Activated CD4-positive, alpha-beta T cell treated with anti-CD3 and anti-CD28 coated beads for 36 hours (primary cell): ENCODE measurements at places on chromosomes 7 and 10.

GRCh38 chr10:102267748-102268147 is 22.4 kb downstream of the GBF1 start:
- H3K4me1 ChIP-seq = peaks cover 58% of the 10 kb centered on the region
- H3K27ac ChIP-seq = peak overlapping the region; percentile 94

DNA sequence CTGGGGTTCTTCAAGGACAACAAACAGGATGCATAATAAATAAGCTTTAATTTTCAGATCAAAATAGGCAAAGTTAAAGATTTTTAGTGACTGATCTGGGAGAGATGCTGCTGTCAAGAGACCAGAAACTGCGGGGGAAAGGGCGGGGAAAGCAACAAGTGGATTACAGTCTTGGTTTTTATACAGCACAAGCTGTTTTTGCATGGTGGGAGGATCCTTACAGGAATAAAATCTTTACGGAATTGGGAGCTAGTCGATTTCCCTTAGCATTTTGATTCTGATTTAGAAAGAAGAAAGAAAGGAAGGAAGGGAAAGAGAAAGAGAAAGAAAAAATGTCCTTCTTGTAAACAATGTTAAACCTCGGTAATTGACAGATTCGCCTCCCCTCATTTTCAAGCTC is 242.3 kb upstream of the SP8 start:
- no peak overlapping the region for H3K27ac ChIP-seq
- no peak overlapping the region for H3K4me3 ChIP-seq
- peaks cover 4% of the 10 kb centered on the region for H3K27me3 ChIP-seq

DNA sequence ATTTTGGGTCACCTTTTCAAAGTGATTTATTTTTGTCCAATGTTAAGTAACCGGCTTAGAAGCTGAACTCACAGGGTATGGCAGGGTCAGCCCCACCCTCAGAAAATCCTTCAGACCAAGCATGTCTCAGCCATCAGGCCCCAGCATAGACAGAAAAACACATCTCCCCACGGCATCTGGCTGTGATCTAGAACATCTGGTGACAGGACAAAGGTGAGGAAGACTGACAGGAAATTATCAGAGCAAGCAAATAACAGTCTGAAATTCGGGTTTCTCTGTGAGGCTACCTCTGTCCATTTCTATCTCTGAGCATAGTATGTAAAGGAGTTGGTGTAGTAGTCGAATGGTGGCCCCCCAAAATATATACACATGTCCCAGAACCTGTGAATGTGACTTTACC is 177.0 kb upstream of the C1GALT1 start:
- no peak for DNase-seq
- no peak overlapping the region for H3K27ac ChIP-seq
- no peak overlapping the region for H3K4me3 ChIP-seq

DNA sequence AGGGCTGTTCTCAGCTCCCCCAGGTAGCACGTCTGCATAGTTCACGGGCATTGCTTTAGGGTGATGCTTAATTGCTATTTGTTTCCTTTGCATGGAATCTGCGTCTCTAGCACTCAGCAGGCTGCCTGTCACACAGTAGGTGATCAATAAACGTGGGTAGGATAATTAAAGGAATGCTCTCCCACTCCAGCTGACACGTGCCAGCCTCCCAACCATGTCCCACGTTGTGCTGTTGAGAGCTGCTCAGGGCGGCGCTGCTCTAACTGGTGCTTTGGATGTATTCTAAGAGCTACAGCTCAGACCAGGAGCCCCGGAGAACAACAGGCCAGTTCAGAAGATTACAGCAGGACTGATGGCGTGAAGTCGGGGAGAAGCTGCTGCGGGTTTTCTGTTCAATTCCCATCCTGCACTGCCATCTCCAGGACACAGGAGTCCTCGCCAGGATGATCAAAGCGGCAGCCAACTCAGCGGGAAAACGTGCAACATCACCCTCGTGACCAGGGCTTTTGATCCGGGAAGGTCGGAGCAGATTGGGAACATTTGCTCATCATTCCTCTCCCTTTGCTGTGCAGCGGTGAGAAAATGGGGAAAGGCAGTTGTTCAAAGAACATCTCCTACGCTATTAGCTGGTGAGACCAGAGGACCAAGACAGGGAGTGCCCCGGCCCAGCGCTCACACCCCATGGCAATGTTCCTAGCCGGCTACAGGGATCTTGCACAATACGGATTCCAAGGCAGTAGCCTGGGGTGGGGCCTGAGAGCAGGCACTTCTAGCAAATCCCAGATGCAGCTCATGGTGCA is 50.5 kb upstream of the FOXK1 start:
- H3K4me3 ChIP-seq = no peak overlapping the region
- H3K4me1 ChIP-seq = no peaks in the 10 kb centered on the region
- peak; percentile 21 for DNase-seq
- H3K27me3 ChIP-seq = no peaks in the 10 kb centered on the region

- no peaks in the 10 kb centered on the region for H3K27me3 ChIP-seq
- H3K4me1 ChIP-seq = no peaks in the 10 kb centered on the region
- DNase-seq = no peak
Observed at GRCh38 chr10:72424561-72424960, 69.8 kb upstream of the DNAJB12 start.

- H3K4me3 ChIP-seq = no peak overlapping the region
- H3K36me3 ChIP-seq = no peaks in the 10 kb centered on the region
- H3K27ac ChIP-seq = no peak overlapping the region
- no peaks in the 10 kb centered on the region for H3K4me1 ChIP-seq
Observed at GRCh38 chr10:5529702-5530411, 5.1 kb downstream of the CALML3 start.

- no peaks in the 10 kb centered on the region for H3K36me3 ChIP-seq
- no peak for DNase-seq
- no peak overlapping the region for H3K4me3 ChIP-seq
- no peaks in the 10 kb centered on the region for H3K27me3 ChIP-seq
- peak overlapping the region; percentile 93 for H3K27ac ChIP-seq
Observed at GRCh38 chr7:111138586-111138985, 47.7 kb downstream of the LRRN3 start.

- peaks cover 19% of the 10 kb centered on the region for H3K27me3 ChIP-seq
- no peaks in the 10 kb centered on the region for H3K36me3 ChIP-seq
Observed at GRCh38 chr10:122264436-122264835, 6.7 kb upstream of the BTBD16 start.

DNA sequence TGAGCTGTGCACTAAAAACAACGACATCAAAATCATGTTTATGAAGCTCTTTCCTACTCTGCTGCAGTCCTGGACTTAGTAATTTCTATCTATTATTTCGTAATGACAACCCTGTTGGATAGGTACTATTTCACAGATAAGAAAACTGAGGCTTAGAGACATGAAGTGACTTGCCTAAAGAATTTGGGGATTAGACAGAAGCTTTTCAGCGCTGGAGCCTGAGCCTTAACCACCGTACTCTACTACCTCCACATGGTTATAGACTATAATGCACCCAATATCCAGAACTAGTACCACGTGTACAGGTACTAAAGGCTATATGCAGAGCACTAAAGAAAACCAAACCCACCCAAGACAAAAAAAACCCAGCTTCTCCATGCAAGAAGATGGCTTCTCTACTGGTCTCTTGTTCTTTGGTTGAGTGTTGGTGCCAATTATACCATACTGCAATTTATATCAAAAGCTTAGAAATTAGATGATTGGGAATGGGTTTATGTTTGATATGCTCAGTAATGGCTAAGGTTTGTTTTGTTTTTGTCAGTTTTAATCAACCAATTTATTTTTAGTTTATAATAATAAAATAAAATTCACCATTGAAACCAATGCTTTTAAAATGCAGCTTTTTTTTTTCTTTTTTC is 6.5 kb upstream of the SNX10 start:
- H3K27me3 ChIP-seq = no peaks in the 10 kb centered on the region
- H3K36me3 ChIP-seq = no peaks in the 10 kb centered on the region
- H3K4me3 ChIP-seq = no peak overlapping the region
- H3K27ac ChIP-seq = no peak overlapping the region

GRCh38 chr7:111958896-111959295 is 247.3 kb downstream of the DOCK4 start:
- H3K4me1 ChIP-seq = no peaks in the 10 kb centered on the region
- H3K27ac ChIP-seq = no peak overlapping the region
- no peaks in the 10 kb centered on the region for H3K36me3 ChIP-seq
- H3K4me3 ChIP-seq = no peak overlapping the region
- DNase-seq = no peak
- H3K27me3 ChIP-seq = no peaks in the 10 kb centered on the region

DNA sequence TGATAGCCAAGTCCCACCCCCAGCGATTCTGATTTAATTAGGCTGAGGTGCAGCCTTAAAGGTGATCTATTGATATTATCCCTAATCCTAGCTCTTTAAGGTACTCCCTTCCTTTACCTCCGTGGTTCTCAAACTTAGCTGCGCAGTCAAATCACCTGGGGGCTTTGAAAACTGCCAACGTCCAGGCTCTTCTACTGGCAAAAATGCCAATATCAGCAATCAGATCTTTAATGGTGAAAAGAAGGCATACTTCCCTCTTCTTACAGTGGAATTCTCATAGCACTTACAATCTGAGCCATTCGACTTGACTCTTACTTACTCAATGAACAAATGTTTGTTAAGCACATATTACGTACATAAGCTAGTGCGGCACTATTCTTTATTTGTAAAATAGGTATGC is 704 bp upstream of the SLC35B4 start:
- peaks cover 15% of the 10 kb centered on the region for H3K4me1 ChIP-seq
- H3K4me3 ChIP-seq = peak overlapping the region; percentile 85
- peak overlapping the region; percentile 21 for H3K27ac ChIP-seq
- peaks cover 6% of the 10 kb centered on the region for H3K27me3 ChIP-seq
- no peaks in the 10 kb centered on the region for H3K36me3 ChIP-seq

GRCh38 chr10:35545878-35546590 is 59.1 kb upstream of the GJD4 start:
- H3K27ac ChIP-seq = no peak overlapping the region
- DNase-seq = no peak
- peaks cover 14% of the 10 kb centered on the region for H3K36me3 ChIP-seq
- no peaks in the 10 kb centered on the region for H3K27me3 ChIP-seq

DNA sequence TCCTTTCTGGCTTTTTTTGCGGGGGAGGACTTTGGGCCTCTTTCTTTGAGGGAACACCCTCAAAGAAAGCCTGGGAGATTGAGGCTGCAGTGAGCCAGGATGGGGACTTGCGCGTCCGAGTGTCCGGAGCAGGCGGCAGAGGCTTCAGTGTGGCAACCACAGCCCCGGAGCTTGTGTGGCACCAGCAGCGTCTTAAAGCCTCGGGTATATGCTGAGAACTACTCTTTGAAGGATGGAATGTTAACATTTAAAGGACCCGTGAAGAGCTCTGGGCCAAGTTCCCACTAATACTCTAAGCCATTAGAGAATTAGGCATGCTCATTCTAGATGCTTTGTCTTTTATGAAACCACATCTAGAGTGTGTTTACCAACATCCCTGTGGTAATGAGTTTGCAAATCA is 168.2 kb downstream of the SEPTIN7 start:
- H3K27ac ChIP-seq = no peak overlapping the region
- peaks cover 18% of the 10 kb centered on the region for H3K27me3 ChIP-seq
- no peaks in the 10 kb centered on the region for H3K36me3 ChIP-seq

DNA sequence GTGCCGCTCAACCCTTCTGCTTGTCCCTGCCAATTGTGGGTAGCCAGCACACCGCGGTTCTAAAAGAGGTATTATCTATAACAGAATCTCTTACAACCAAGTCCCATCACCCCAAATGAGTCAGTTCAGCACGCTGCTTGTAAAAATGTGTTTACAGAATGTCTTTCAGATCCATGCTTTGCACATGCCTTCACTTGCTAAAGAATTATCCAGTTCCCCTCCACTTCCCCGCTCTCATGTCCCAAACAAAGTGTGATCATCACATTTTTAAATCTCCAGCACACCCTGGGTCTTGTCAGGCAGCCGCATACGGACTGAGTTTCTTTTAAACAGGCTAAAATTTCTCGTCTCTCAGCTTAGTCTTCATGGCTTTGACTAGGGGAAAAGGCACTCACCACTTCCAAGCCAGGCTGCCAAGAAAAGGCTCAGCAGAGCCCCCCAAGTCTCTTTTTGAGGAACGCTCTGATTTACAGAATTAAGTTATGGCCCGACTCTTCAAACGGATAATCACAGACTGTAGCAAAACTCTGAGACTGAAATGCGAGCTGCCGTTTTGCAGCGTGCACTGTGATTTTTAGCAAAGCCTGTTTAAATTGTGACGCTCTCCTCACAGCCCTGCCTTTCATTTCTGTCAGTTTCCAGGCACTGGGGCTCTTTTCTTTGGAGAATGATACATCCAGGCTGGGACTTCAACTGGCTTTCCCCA is 29.8 kb upstream of the FGFR2 start:
- no peak for DNase-seq
- H3K4me3 ChIP-seq = no peak overlapping the region
- no peaks in the 10 kb centered on the region for H3K4me1 ChIP-seq
- H3K27me3 ChIP-seq = peaks cover 3% of the 10 kb centered on the region
- no peaks in the 10 kb centered on the region for H3K36me3 ChIP-seq
- H3K27ac ChIP-seq = no peak overlapping the region

GRCh38 chr7:96316949-96317348 is 4.9 kb downstream of the SLC25A13 start:
- DNase-seq = no peak
- peaks cover 13% of the 10 kb centered on the region for H3K36me3 ChIP-seq
- H3K4me1 ChIP-seq = peaks cover 27% of the 10 kb centered on the region
- H3K4me3 ChIP-seq = no peak overlapping the region
- no peaks in the 10 kb centered on the region for H3K27me3 ChIP-seq

- no peak for DNase-seq
- H3K27me3 ChIP-seq = no peaks in the 10 kb centered on the region
- H3K27ac ChIP-seq = peak overlapping the region; percentile 100
- peak overlapping the region; percentile 97 for H3K4me3 ChIP-seq
- peaks cover 23% of the 10 kb centered on the region for H3K4me1 ChIP-seq
Observed at GRCh38 chr7:99499371-99499720, 735 bp downstream of the ZNF394 start.

DNA sequence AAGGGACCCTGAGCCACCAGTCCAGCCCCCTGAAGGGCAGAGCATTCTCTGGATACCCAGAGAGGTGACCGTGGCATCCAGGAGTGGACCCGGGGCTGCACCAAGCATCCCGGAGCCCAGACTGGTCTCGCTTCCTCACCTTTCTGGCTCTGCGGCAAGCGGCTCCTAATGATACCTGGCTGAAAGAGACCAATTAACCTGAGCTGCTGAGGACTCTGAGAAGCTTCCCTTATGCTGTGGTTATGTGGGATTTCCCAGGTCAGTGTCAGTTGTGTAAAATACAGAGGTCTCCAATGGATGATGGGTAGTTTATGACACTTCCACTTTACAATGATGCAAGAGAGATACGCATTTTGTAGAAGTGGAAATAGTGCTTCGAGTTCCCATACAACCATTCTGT is 51.5 kb downstream of the PFKFB3 start:
- H3K4me1 ChIP-seq = peaks cover 5% of the 10 kb centered on the region
- no peaks in the 10 kb centered on the region for H3K27me3 ChIP-seq
